Activated CD4-positive, alpha-beta T cell treated with anti-CD3 and anti-CD28 coated beads for 1 hour (primary cell): ENCODE measurements at places on chromosomes 6 and 20.

GRCh38 chr6:45001663-45002062 is 326.5 kb upstream of the RUNX2 start:
- DNase-seq: no peak

- DNase-seq: no peak
Observed at GRCh38 chr6:84763886-84764331, 489 bp downstream of the TBX18 start.

DNA sequence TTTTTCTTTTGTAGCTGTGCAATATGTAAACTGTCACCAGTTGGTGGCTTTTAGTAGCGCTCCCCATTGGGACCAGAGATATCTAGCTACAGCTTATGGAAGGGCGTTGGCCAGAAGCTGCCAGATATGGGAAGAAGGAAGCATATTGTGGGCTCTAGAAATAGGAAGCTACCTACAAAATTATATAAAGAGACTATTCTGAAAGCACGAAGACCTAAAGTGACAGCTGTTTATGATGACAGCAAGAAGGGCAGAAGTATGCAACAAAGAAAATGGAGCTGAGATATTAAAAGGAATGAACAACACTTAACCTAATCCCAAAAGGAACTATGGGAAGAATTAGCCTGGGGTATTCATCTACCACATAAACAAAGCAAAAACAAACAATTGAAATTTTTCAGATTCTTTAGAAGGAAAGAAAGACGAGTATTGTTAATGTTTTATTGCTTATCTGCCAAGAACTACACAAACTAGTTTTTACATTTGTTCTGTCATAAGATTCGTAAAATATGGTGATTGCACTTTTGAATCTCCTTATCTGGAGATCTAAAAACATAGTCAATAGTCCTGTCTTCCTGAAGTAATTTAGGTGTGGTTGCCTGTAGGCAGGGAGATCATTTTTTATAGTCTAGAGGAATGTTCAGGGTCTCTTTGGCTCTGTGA is 81.6 kb downstream of the NCOA7 start:
- DNase-seq: no peak

GRCh38 chr6:88616380-88616779 is 347.0 kb downstream of the RNGTT start:
- DNase-seq: no peak

- DNase-seq: no peak
Observed at GRCh38 chr6:4943716-4944115, 60.1 kb downstream of the RPP40 start.
